ENCODE measurements at places on chromosomes 2 and 18.

GRCh38 chr2:234971496-234971895 lies 19.7 kb downstream of the SH3BP4 start:
- DNase-seq: no peak

GRCh38 chr2:158487419-158487818 lies 30.7 kb downstream of the PKP4 start:
- DNase-seq: no peak

DNA sequence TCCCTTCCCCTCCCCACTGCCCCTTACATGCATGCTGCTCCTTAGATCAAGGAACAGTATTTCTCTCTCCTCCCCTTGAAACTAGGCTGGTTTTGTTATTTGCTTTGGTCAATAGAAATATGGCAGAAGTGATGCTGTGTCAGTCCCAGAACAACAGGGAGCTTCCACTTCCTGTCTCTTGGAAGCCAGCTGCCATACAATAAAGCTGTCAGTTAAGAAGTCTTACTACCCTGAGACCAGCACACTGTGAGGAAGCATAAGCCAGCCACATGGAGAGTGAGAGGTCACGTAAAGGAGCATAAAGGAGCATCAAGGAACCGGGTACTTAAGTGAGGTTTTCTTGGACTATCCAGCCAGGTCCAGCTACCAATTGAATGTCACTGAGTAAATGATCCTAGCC lies 126.6 kb downstream of the NOL4 start:
- no peak for DNase-seq

DNA sequence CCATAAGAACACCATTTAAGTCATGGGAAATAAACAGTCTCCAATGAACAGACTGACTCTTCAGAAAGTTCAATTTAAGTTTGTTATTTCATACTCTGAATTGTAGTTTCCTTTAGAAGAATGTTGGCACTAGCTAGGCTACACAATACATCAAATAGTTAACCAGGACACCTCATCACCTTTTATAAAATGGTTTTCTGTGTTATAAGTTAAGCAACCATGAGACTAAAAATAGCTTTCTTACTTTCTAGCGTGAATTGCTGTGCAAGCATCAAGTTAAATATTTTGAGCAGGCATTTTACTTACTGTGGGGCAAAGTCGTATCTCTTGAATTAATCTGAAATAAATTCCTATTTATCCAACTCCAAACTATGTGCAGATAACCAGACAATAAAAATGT lies 1092.6 kb upstream of the SLC39A10 start:
- no peak for DNase-seq

GRCh38 chr2:95058466-95058988 lies 33.0 kb downstream of the MAL start:
- no peak for DNase-seq

GRCh38 chr18:61984349-61984748 lies 91.5 kb upstream of the RNF152 start:
- DNase-seq: no peak

- DNase-seq: no peak
Observed at GRCh38 chr2:14420851-14421250, 211.7 kb upstream of the LRATD1 start.

DNA sequence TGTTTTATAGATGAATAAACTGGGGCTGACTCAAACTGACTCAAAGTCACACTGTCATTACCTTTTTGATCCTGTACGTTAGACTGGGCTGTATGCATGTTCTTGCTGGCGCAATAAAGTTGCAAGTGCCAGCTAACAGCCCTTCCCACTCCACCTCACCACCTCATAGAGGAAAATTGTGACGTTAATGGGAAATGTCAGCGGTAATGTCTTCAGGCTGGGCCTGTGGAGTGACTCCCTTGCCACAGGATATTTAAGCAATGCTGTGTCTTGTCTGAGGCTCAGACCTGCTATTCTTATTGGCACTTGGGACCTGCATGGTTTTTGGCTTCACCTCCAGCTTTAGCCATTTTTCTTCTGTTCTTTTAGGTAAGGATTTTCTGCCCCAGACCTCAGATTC lies 25.2 kb upstream of the CASP10 start:
- DNase-seq: no peak

- DNase-seq: no peak
Observed at GRCh38 chr2:202335791-202336467, 40.2 kb upstream of the BMPR2 start.

DNA sequence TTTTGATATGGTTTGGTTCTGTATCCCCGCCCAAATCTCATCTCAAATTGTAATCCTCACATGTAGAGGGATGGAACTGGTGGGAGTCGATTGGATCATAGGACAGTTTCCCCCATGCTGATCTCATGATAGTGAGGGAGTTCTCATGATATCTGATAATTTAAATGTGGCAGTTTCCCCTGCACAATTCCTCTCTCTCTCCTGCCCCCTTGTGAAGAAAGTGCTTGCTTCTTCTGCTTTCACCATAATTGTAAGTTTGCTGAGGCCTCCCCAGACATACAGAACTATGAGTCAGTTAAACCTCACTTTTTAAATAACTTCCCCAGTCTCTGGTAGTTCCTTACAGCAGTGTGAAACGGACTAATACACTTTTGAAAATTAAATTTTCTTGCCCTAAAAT lies 12.3 kb upstream of the KCNJ3 start:
- no peak for DNase-seq

GRCh38 chr2:196293751-196294515 lies 122.6 kb upstream of the STK17B start:
- no peak for DNase-seq

DNA sequence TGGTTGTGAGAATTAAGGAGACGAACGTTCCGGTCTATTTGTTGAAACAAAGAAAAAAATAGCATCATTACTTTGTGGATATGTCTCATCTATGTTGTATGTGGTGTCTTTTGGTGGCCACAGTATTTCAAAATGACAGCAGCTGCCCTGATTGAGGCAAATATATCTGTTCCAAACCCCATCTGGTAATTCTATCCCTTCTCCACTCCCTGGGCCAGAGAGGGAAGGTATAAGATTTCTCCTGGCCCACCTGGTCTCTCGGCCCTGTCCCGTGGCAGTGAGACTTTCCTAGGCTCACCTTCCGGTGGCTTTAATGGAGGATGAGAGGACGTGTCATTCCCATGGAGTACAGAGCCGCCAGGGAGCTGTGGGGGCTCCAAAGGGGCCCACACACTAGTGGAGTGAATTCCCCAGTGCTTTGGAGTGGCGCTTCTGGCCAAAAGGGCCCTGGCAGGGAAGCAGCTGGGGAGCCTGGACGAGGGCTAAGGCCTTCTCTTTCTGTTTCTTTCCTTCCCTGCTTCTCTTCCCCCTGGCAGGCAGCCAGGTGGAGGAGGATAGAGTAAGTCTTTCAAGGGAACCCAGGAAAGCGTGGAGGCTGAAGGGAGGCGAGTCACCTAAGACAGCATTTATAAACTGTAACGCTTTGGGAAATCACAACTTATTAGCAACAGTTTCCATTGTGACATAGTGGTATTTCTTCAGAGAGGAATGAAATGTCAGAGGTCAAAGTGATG lies 5.6 kb downstream of the FOSL2 start:
- no peak for DNase-seq

DNA sequence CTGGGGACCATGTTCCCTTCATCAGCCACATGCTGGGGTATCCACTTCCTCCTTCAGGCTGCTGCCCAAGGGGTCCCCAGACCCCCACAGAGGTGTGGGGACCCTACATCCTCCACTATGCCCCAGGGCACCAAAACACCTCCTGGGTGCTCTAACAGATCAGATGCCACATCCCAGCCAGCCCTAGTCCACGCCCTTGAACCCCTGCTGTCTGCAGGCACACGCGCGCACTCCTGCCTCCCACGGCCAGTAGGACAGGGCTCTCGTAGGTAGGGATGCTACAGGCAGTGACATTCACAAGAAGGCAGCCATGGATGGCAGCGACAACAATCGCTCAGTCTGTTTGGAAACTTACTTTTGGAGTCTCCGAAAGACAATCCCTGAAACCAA lies 3.0 kb upstream of the GPC1 start:
- DNase-seq: no peak

DNA sequence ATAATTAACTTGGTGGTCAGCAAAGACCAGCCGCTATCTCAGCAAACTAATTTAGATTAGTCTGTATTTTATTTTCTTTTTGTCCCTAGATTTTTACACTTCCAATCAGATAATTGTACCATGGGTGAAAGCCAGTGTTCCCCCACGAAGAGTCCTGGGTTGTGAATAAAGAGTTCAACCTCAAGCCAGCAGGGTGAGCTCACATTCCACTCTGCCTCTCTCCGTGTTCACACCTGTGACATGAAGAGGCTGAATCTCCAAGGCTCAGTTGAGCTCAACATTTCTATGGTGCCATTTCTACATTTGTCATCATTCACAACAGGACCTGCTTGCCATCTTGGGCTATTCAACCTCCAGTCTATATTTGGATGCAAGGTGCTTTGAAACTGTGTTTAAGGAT lies 771.5 kb downstream of the GALR1 start:
- DNase-seq: no peak

DNA sequence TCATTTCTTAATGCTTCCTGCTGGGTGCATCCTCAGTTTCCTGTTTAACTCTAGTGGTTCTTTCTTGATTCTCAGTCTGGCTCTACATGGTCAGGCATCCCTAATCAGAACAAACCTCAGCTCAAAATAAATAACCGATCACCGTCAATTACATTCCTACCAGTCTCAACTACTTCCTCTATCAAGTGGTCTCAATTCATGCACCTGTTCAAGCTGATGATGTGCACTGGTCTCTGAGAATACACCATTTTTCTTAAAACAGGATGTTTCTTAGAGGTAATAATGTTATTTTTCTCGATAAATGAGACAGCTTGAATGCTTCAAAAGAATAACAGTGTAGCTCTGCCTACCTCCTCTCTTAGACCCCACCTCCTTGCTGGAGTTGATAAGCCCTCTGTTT lies 420.9 kb downstream of the SOCS6 start:
- DNase-seq: no peak

- DNase-seq: no peak
Observed at GRCh38 chr2:104430359-104430740, 423.6 kb upstream of the POU3F3 start.
